ENCODE measurements at places on chromosomes 7 and 10. TPM values are rescaled to one million over a fixed set of nuclear protein-coding genes. Genes with fewer than 3 reads are reported as not detected.
A peak's percentile ranks its signal among the peaks of the same experiment; 100 is the strongest.

DNA sequence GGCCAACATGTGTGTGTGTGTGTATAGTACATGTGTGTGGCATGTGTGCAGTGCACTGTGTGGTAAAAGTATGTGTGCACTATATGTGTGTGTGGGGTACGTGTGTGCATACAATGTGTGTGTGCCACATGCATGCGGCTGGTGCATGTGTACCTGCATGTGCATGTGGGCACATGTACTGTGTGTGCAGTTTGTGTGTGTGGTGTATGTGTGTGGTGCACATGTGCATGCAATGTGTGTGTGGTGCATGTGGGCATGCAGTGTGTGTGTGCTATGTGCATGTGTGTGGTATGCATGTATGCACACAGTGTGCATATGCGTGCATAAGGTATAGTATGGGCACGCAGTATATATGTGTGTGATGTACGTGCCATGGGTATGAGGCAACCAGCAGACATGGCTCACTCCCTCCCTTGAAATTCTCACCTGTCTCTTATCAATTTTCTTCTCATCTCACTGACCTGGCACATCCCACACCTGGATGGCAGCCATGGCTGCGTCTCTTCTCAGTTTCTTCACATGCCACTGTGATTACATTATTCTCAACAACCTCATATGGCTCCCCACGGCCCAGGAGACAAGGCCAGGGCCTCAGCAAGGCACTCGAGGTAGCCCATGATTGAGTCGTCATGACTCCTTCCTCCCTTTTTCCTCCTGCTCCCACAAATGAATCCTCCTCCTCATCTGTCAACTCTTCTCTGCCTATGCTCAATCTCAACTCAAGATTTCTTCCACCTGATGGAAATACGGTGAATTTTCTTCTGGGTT lies 57.0 kb downstream of the NUDCD3 start:
- DNase-seq = no peak

- no peak for DNase-seq
Observed at GRCh38 chr7:39696631-39697030, 73.3 kb downstream of the RALA start.

DNA sequence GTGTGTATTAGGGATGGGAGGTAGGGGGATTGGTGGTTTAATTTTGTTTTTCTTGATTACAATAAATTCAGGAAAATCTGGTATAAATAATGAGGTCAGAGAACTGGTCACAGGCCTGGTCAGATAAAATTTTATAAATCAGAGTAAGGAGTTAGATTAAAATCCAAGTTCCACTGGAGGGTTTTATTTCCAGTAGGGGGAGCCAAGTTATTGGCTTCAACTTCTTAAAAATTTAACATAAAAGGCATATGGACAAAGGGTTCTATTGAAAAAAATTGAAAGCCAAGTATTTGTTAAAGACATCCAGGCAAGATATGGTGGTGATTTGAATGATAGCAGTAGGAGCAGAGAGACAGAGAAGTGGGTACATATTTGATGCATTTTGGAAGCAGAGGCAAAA lies 763.3 kb downstream of the SORCS1 start:
- no peak for DNase-seq

DNA sequence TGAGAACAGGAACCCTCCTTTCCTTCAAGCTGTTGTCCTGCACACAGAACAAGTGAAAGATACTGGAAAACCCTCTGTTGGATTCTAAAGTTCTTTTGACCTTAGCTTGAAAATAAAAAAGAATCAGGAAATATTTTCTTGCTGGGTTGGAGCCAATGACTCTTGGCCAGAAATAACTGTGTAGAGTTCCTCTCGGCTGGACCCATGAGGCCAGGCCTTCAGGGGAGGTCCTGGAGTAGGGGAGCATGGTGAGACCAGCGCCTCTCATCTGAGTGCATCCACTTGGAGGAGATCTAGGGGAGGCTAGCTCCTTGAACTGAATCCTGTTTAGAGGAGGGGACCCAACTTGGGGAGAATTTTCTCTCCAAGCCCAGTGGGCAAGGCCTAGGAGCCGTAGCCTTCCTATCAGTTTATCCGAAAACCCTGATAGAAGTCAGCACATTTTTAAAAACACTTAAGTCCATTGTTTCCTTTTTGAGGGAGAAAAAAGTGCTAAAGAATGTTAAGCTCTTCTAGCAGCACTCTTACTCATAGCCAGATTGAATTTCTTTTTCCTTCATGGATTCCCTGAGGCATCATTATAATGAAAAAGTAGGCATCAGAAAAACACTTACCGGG lies 635.7 kb upstream of the ANKRD30A start:
- DNase-seq = peak; percentile 49

C10orf67 gene
- polyA plus RNA-seq = 2.1 TPM

- no peak for DNase-seq
Observed at GRCh38 chr10:28556142-28556541, 23.2 kb downstream of the WAC start.

DNA sequence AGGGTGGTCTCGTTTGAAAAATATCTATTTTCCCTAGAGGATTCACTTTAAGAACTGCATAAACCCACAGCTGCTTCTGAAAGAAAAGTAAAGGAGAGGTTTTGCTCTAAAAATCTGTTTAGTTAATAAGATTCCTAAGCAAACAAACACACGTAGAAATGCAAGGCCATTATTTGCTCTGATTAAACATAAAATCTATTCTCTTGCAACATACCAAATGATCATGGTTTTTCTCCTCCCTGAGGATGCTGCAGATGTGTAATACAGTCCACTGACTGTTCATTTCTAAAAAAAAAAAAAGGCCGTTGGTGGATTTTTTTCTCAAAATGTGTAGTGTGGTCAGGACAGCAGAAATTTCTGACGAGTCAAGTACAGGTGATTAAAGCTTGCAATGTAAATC lies 98.6 kb downstream of the BUB3 start:
- DNase-seq = no peak

DNA sequence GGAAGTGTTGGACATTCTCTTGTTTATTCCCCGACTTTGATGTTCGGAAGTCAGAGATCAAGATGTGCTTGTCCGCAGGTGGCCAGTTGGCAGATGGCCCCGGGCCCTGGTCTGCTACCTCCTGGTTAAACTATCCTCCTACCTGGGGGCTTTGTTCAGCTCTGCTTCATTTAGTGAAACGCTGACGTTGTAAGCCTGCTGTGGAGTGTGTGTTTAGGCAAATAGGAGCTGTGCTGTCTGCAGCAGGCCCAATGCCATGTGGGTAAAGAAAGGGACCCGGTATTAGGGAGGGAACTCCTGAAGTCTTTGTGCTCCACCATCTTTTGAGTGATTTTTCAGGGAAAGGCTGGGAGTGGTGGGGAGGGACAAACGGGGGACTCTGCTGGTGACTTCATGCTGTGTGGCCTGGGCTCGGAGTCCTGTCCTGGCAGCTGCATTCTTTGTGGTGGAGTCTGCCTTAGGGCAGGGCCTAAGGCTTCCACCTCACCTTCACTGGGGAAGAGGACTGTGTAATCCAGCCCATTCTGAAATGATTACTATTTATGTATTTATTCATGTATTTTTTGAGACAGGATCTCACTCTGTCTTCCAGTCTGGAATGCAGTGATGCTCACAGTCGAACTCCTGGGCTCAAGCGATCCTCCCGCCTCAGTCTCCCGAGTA lies 171.1 kb upstream of the KLF6 start:
- DNase-seq = no peak

- DNase-seq = no peak
Observed at GRCh38 chr10:5876181-5876768, 13.4 kb downstream of the ANKRD16 start.

DNA sequence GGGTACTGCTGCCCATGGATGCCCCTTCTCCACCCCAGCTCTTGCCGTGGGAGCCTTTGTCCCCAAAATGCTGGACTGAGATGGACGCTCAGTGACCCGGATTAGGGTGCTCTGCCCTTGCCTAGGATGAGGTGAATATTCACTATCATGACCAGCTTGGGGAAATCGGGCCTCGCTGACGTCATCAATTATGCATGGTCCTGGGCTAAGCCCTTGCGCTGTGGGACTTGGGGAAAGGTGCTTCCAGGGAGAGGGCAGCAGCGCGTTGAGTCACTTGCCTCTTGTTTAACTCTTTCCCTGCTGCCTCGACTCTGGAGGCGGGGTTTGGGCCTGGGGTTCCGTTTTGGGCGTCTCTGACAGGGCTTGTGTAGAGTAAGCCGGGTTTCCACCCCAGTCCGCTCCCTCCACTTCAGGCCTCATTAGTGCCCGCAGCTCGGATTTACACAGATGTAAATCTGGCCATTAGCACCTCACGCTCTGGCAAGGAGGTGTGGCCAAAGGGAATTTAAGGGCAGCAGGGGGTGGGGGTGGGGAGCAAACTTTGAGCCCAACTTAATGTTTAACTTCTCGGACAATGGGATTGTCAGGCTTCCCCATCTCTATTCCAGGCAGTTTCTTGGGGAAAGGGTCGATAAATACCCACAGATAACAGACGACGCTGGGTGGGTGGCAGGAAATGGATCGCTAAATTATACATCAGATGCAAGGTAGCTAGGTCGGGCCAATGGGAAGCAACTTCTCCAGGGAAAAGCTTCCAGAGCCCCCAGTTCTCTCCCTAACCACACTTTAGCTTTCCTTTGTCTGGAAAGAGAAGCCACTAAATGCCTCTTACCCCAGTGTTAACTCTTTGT lies 51.3 kb upstream of the TCF7L2 start:
- peak; percentile 53 for DNase-seq

RAPGEF5 gene
- polyA plus RNA-seq = 33.1 TPM

DNA sequence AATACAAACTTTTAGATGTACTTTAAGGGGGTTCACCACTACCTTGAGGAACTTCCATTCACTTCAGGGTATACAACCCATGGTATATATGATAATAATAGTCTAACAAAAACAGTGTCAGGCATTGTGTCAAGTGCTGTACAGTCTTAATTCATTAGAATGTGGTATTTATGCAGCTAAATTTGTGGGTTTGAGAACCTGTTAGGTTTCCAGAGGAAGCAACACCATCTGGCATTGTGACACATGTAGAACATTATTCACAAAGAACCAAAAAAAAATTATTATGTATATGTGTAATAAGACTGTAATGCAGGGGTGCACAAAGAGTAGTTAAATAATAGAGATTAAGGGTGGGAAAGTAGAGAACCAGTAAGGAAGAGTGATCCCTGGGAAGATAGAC lies 26.3 kb downstream of the TMEM60 start:
- no peak for DNase-seq

DNA sequence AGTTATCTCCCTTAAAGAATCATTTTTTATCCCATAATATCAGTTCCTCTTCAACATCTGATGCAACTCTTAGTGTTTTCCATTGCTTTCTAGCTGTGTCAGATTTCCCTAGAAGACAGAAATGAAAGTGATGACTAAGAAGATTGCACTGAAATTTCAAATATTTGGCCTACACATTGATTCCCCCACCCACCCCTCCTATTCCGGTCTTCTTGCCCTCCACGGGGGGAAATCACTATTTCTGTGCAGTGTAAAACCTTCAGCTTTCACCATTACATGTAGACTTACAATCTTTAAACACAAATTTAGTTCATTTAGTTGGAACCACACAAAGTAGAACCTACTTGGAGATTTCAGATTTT lies 63.7 kb upstream of the IL6 start:
- no peak for DNase-seq

GRCh38 chr10:29731760-29732159 lies 97.0 kb upstream of the SVIL start:
- no peak for DNase-seq

GRCh38 chr7:79622781-79623180 lies 169.3 kb upstream of the MAGI2 start:
- no peak for DNase-seq

PLEKHS1 gene
- 0.30 TPM for polyA plus RNA-seq

Measured in renal pelvis (tissue), 12 donors.